ENCODE measurements at places on chromosomes 12 and 14.
A peak's percentile ranks its signal among the peaks of the same experiment; 100 is the strongest.

DNA sequence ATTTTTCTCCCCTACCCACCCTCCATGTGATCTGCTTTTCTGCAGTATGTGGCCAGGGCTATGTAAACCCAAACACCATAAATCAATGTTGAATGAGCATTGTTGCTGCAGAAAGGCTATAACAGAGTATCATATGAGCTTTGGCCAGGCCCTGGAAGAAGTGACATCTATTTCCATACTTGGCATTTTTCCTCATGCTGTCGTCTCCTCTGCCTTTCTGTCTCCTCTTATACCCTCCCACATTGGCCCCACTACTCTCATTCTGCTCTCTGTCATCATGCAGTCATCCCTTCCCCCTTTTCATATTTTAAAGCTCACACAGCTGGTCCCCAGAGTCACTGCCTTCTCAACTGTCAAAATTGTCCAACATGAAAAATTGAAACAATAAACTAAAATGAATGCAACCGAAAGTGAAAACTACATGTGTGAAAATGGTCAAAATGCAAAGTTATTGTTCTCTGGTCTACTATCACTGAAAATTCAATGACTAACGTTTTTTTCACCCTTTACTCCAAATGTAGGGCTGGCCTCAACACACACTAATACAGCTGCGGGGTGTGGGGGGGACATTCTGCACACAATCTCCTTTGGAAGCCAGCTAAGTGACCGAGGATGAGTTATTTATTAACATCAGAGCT lies 290.7 kb upstream of the TMPO start:
- no peak for DNase-seq

DNA sequence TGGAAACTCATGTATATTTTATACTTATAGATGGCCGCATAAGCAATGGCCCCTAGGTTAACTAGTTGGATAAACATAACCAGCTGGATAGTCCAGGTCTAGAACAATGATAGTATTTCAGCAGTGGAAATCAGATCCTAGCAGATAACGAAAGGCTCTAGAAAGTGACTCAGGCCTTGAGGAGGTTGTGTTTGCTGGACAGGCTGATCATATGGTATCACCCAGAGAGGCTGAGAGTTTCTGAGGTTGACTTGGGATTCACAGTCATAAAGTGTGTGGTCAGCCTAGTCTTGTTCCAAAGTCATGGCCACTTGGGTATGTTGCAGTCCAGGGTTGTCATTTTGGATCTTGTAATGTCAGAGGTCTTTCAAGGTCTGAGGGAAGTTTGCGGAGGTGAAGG lies 16.8 kb downstream of the FLVCR2 start:
- no peak for DNase-seq

- DNase-seq, result no peak
Observed at GRCh38 chr14:94548131-94548998, 12.9 kb upstream of the SERPINA4 start.

- no peak for DNase-seq
Observed at GRCh38 chr12:10362828-10363657, 26.8 kb downstream of the KLRK1 start.

GRCh38 chr12:95674631-95675030 lies 115.9 kb downstream of the NTN4 start:
- peak; percentile 96 for DNase-seq

DNA sequence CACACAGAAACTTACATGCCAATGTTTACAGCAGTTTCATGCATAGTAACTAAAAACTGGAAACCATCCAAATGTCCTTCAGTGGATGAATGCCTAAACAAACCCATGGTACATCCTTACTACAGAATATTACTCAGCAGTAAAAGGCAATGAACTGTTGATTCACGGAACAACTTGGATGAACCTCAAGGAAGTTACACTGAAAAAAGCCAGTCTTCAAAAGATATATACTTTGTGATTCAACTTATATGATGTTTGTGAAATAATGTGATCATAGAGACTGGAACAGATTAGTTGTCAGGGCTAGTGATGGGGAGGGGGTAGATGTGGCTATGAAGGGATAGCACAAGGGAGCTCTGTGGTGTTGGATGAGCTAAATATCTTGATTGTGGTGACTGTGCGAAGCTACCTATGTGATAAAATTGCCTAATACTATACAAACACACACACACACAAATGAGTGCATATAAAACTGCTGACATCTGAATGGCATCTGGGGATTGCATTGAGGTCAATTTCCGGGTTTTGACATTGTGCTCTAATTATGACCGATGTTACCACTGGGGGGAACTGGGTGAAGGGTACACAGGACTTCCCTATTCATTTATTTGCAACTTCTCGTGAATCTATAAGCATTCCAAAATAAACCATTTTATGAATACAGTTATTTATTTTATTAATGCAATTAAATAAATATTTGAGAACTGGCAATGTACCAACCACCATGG lies 94.3 kb downstream of the RIN3 start:
- no peak for DNase-seq

GRCh38 chr12:87280356-87280755 lies 748.8 kb downstream of the C12orf50 start:
- no peak for DNase-seq

- peak; percentile 38 for DNase-seq
Observed at GRCh38 chr14:100678469-100678828, 48.2 kb upstream of the DLK1 start.

- DNase-seq, result no peak
Observed at GRCh38 chr14:72303930-72304329, 371.7 kb downstream of the RGS6 start.

DNA sequence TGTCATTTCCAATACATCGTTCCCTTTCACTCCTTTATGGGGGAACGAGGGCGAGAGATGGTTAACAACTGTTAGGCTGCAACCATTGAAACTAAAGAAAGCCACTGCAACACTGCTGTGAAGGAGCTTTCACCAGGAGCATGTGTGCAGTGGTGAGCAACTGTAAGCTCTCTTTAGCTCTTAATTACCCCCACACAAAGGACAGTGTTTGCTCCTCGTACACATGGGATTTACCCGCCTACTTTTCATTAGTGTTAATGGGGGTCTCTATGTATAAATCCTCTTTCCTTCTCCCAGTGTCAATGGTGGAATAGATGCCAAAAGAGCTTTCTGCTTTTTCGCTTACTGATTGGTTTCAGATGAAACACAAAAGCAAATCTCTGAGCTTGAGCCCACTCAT lies 343.1 kb downstream of the FLRT2 start:
- no peak for DNase-seq

- no peak for DNase-seq
Observed at GRCh38 chr14:63282997-63283883, 35.5 kb downstream of the GPHB5 start.
